ENCODE measurements at places on chromosomes 1 and 21.

DNA sequence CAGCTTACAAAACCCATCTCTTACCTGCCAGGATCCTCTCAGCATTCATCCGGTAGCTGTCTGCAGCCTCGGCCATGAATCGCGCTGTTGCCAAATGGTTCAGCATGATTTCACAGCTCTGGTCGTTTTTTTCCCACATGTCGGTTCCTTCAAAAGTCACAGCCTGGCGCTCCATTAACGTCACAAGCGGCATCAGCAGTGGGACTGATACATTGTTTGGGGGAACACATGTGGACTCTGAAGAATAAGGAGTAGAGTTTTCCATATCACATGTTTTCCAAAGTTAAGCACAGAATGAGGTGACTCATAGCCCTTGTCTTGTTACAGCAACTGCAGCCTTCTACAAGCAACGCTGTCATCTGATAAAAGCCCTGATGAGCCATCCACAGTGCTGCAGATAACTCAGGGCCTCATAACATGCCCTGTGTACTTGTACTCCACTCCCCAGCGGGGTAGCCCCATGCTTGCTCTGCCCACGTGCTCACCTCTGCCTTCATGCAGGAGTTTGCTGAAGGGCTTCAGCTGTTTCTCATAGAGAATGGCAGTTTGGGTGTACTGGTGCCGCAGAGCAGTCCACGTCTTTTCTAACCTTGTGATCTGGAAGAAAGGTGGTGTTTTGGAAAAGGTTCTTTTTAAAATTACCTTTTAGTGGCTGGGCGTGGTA lies 114.2 kb downstream of the BCAR3 start:
- H3K27ac ChIP-seq = no peak overlapping the region
- DNase-seq = no peak
- no peaks in the 10 kb centered on the region for H3K4me1 ChIP-seq

- H3K4me3 ChIP-seq = no peak overlapping the region
- H3K27ac ChIP-seq = no peak overlapping the region
- H3K36me3 ChIP-seq = no peaks in the 10 kb centered on the region
- no peak for DNase-seq
Measured at GRCh38 chr1:31105646-31106045, 40.1 kb upstream of the PUM1 start.

- H3K27me3 ChIP-seq = no peaks in the 10 kb centered on the region
- DNase-seq = no peak
- H3K27ac ChIP-seq = no peak overlapping the region
- H3K36me3 ChIP-seq = no peaks in the 10 kb centered on the region
Measured at GRCh38 chr1:203439131-203439730, 36.4 kb upstream of the PRELP start.

- no peaks in the 10 kb centered on the region for H3K4me1 ChIP-seq
- H3K27ac ChIP-seq = no peak overlapping the region
- no peaks in the 10 kb centered on the region for H3K36me3 ChIP-seq
- H3K4me3 ChIP-seq = no peak overlapping the region
Measured at GRCh38 chr1:115476616-115477015, 138.6 kb upstream of the NGF start.

DNA sequence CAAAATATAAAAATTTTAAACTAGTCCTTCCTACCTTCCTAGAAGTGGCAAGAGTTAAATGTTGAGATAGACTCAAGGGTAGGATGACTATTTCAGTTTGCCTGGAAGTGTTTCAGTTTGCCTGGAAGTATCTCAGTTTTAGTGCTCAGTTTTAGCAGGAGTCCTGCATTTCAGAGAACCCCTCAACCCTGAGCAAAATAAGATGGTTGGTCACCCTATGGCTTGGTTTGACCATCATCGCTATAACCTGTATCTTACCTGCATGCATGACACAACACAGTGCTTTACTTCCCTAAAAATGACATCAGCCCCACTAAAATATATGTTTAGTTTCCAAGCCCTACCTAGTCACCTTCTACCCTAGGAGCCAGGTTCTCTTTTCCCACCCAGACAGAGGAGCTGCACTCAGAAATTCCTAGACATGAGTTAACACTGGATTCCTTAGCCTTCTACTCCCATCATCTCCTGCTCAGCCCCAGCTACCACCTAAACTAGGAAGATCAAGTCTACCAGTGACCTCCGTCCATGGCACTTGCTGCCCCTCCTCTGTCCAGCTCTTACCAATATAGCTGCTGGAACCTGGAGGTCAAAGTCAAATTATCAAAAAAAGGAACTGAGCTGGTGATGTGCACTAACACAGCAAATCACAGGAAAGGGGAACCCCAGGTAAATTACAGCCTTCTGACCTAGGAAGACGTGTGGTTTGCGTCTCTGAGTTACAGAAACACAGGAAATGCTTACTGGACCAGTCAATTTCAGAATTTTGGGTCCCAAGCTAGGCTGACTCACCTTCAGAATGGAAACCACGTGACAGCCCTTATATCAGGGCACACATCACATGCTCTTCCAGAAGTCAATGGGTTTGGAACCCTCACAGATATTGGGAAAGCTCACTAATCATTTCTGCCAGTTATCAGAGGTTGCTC lies 2.2 kb upstream of the G0S2 start:
- peaks cover 3% of the 10 kb centered on the region for H3K27me3 ChIP-seq
- H3K36me3 ChIP-seq = no peaks in the 10 kb centered on the region
- H3K27ac ChIP-seq = no peak overlapping the region
- no peak for DNase-seq

DNA sequence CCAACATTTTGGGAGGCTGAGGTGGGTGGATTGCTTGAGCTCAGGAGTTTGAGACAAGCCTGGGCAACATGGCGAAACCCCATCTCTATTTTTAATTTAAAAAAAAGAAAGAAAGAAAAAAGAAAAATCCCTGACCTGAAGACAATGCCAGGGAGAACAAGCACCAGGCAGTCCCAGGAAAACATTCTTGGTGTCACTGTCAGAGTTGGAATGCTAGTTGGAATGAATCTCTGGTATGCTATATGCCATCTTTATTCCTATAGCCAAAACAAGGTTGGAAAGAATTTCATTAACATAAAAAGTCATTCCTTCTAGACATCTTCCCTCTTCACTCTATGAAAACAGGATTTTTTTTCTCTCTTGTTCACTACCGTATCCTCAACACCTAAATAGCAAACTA lies 2.8 kb downstream of the DNAJC8 start:
- H3K36me3 ChIP-seq = peaks cover 36% of the 10 kb centered on the region
- DNase-seq = no peak
- H3K27me3 ChIP-seq = no peaks in the 10 kb centered on the region
- peaks cover 28% of the 10 kb centered on the region for H3K4me1 ChIP-seq
- no peak overlapping the region for H3K27ac ChIP-seq

GRCh38 chr21:35027563-35028450 lies 21.3 kb downstream of the RUNX1 start:
- peaks cover 80% of the 10 kb centered on the region for H3K4me1 ChIP-seq
- peak overlapping the region; percentile 89 for H3K27ac ChIP-seq
- DNase-seq = no peak
- H3K36me3 ChIP-seq = peaks cover 21% of the 10 kb centered on the region
- H3K4me3 ChIP-seq = peak overlapping the region; percentile 46

GRCh38 chr1:43232482-43232881 lies 37.3 kb upstream of the TMEM125 start:
- no peak for DNase-seq
- no peak overlapping the region for H3K4me3 ChIP-seq
- H3K27ac ChIP-seq = no peak overlapping the region
- H3K36me3 ChIP-seq = no peaks in the 10 kb centered on the region

- H3K4me1 ChIP-seq = no peaks in the 10 kb centered on the region
- DNase-seq = no peak
- H3K27ac ChIP-seq = no peak overlapping the region
Measured at GRCh38 chr21:45833414-45833813, 148.2 kb upstream of the COL6A1 start.

DNA sequence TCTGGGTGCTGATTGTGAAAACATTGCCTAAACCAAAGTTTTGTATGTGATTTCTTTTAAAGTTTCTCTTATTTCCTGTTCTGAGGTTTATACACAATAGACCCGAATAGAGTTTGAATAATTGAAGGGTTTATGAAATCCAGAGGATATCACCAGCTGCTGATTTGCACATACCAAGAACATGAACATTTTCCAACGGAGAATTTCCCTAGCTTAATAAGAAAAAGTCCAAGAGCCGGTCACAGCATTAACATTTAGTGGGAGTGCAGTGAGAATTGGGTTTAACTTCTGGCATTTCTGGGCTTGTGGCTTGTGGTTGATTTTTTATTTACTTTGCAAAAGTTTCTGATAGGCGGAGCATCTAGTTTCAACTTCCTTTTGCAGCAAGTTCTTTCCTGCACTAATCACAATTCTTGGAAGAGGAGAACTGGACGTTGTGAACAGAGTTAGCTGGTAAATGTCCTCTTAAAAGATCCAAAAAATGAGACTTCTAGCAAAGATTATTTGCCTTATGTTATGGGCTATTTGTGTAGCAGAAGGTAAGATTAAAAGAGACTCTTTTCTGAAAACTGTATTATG lies at the start of gene CFH:
TSS of gene CFH (plus strand) at position 407 of the 579 bp plus-strand sequence. CDS start at position 482, 75 bp downstream.
- H3K27me3 ChIP-seq = no peaks in the 10 kb centered on the region
- H3K4me3 ChIP-seq = peak within 1 kb of the TSS; percentile 33
- H3K27ac ChIP-seq = no peak within 1 kb of the TSS
- no peak for DNase-seq

DNA sequence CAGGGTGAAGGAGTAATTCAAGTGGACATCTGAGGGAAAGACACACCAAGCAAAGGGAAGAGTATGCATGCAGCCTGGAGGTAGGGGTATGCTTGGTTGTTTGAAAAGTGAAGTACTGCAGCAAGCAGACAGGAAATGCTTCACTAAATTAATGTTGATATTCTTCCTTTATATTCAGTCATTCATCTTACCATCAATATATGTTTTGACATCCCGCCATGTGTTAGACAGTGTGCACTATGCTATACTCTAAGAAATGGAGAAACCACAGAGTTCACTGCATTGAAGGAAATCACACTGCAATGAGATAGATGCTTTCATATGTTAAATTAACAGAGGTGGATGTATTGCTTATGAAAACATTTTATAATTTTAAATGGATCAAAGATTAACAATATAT lies 82.9 kb downstream of the HSPA13 start:
- H3K4me1 ChIP-seq = no peaks in the 10 kb centered on the region
- H3K36me3 ChIP-seq = no peaks in the 10 kb centered on the region
- no peaks in the 10 kb centered on the region for H3K27me3 ChIP-seq
- H3K4me3 ChIP-seq = no peak overlapping the region
- no peak overlapping the region for H3K27ac ChIP-seq
- no peak for DNase-seq

DNA sequence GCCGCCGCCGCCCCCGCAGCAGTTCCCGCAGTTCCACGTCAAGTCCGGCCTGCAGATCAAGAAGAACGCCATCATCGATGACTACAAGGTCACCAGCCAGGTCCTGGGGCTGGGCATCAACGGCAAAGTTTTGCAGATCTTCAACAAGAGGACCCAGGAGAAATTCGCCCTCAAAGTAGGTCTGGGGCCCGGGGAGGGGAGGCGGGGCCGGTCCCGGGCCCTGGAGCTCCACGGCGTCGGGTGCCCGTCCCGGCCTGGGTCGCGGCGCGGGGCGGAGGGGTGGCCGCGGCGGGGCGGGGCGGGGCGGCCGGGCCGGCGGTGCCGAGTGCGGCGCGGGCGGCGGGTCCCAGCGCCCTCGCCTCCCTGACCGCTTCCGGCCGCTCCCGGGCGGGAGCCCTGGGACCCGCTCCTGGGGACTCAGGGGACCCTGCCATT lies 646 bp downstream of the MAPKAPK2 start:
- H3K27me3 ChIP-seq = no peaks in the 10 kb centered on the region
- peak overlapping the region; percentile 92 for H3K4me3 ChIP-seq
- no peak for DNase-seq

DNA sequence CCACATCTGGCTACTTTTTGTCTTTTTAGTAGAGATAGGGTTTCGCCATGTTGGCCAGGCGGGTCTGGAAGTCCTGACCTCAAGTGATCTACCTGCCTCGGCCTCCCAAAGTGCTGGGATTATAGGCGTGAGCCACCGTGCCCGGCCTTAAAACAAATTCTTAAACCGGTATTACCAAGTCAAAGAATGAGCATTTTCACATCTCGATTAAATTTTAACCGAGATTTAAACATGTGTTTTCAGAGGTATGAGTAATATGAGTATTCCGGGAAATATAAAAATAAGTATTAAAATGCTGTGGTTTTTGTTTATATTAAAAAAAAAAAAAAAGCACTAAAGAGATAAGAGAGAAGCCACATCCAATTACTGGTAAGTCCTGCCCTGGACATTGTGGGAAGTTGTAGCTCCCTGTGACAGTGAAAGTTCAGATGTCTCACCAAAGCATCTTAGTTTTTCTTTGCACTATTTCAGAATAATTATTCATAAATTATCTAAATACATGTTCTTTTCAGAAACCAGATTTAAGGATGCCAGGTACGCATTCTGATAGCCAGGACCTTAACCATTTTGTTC lies 24.9 kb downstream of the ZNF281 start:
- H3K4me3 ChIP-seq = no peak overlapping the region
- H3K27ac ChIP-seq = no peak overlapping the region
- no peaks in the 10 kb centered on the region for H3K36me3 ChIP-seq
- H3K4me1 ChIP-seq = no peaks in the 10 kb centered on the region
- no peak for DNase-seq
- no peaks in the 10 kb centered on the region for H3K27me3 ChIP-seq

- H3K4me1 ChIP-seq = no peaks in the 10 kb centered on the region
- H3K36me3 ChIP-seq = no peaks in the 10 kb centered on the region
- H3K27me3 ChIP-seq = no peaks in the 10 kb centered on the region
Measured at GRCh38 chr1:80003250-80003649, 996.7 kb upstream of the ADGRL4 start.

- no peaks in the 10 kb centered on the region for H3K36me3 ChIP-seq
- no peak overlapping the region for H3K4me3 ChIP-seq
- peaks cover 2% of the 10 kb centered on the region for H3K27me3 ChIP-seq
- H3K4me1 ChIP-seq = no peaks in the 10 kb centered on the region
Measured at GRCh38 chr1:166174108-166174507, 7.3 kb upstream of the FAM78B start.

DNA sequence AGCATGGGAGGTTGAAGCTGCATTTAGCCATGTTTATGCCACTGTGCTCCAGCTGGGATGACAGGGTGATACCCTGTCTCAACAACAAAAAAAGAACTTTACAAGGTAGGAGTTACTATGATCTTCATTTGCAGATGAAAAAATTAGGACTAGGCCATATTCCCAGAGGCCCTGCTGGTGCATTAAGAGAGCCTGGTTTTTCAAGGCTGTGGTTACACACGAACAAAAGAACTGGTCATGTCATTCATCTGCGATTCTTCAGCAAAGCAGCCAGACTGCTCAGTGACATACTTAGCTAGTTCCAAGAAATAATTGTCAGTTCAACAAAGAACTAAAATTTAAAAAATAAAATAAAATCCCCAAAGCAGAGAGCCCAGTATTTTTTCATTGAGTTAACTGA lies 66.1 kb upstream of the SLC22A15 start:
- no peak overlapping the region for H3K27ac ChIP-seq
- no peaks in the 10 kb centered on the region for H3K36me3 ChIP-seq
- no peak overlapping the region for H3K4me3 ChIP-seq
- no peak for DNase-seq
- H3K27me3 ChIP-seq = no peaks in the 10 kb centered on the region
- H3K4me1 ChIP-seq = no peaks in the 10 kb centered on the region

- H3K27me3 ChIP-seq = no peaks in the 10 kb centered on the region
- no peaks in the 10 kb centered on the region for H3K4me1 ChIP-seq
- no peaks in the 10 kb centered on the region for H3K36me3 ChIP-seq
- no peak overlapping the region for H3K4me3 ChIP-seq
- DNase-seq = no peak
Measured at GRCh38 chr1:95197616-95198252, 36.3 kb upstream of the RWDD3 start.
